ENCODE measurements at places on chromosomes 2 and 18. TPM values are rescaled to one million over a fixed set of nuclear protein-coding genes. Genes with fewer than 3 reads are reported as not detected.

The RPIA gene
- total RNA-seq, result 25.3 TPM

The IL18R1 gene
- 0.51 TPM for total RNA-seq

The ONECUT2 gene
- total RNA-seq, result 0.03 TPM

The FSIP2 gene
- total RNA-seq, result not detected

The ITGA6 gene
- total RNA-seq, result 345 TPM

The ALPP gene
- not detected for total RNA-seq

The NAB1 gene
- total RNA-seq, result 24.7 TPM

The ERICH2 gene
- not detected for total RNA-seq

The CD226 gene
- 0.17 TPM for total RNA-seq

The CDH19 gene
- total RNA-seq, result not detected

The RAB31 gene
- 48.0 TPM for total RNA-seq

The HRH4 gene
- not detected for total RNA-seq

The ERBB4 gene
- 0.02 TPM for total RNA-seq

The CNGA3 gene
- total RNA-seq, result not detected

The TTR gene
- total RNA-seq, result not detected

The COL5A2 gene
- 1.0 TPM for total RNA-seq

The IRS1 gene
- total RNA-seq, result 22.8 TPM

The ST8SIA3 gene
- not detected for total RNA-seq

The KCNIP3 gene
- 1.6 TPM for total RNA-seq

The LIMS3 gene
- total RNA-seq, result 6.4 TPM

The ALK gene
- total RNA-seq, result 0.06 TPM

The FEV gene
- not detected for total RNA-seq

The UGT1A3 gene
- not detected for total RNA-seq

The IWS1 gene
- 39.5 TPM for total RNA-seq

The MDH1B gene
- 0.29 TPM for total RNA-seq

The C2orf80 gene
- not detected for total RNA-seq

The TEX44 gene
- total RNA-seq, result not detected

The SKA1 gene
- 43.1 TPM for total RNA-seq

The KLHL41 gene
- not detected for total RNA-seq

The NXPH2 gene
- 0.14 TPM for total RNA-seq

The CAPG gene
- total RNA-seq, result 399 TPM

The CASP10 gene
- 2.0 TPM for total RNA-seq

The RNU2-63P gene
- 78.3 TPM for total RNA-seq

The RESP18 gene
- total RNA-seq, result not detected

The ZNF385B gene
- 3.2 TPM for total RNA-seq

The SP140L gene
- total RNA-seq, result 9.3 TPM

The TMEM150A gene
- total RNA-seq, result 9.7 TPM

The ACVR1C gene
- 0.05 TPM for total RNA-seq

The SOWAHC gene
- 13.1 TPM for total RNA-seq

The CNDP2 gene
- 70.3 TPM for total RNA-seq

The ALMS1 gene
- 12.3 TPM for total RNA-seq

The MC4R gene
- total RNA-seq, result not detected

The APOB gene
- not detected for total RNA-seq

The LIPG gene
- total RNA-seq, result 0.43 TPM

The PUM2 gene
- total RNA-seq, result 18.7 TPM

The COPS7B gene
- 36.6 TPM for total RNA-seq
